Neural crest cell (in vitro differentiated cells): ENCODE measurements at places on chromosomes 13 and 19. TPM values are rescaled to one million over a fixed set of nuclear protein-coding genes. Genes with fewer than 3 reads are reported as not detected.

SIGLEC8 gene
- total RNA-seq: not detected in 2 replicates

DNA sequence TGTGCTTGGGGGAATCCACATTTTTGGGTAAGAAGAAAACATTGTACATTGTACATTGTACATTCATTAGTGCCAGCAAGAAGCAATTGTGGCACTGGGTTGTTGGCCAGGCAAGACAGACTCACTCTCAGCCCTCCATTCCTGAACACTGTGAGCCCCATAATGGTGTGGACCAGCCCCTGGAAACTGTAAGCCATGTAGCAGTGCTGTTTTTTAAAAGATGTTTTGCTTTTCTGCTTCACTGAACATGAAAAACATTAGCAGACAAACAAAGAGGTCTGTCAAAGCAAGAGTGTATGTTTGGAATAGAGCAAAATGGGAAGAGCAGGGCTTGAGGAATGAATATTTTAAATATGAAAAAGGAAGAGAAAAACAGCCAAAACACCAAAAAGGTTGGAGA, 39.1 kb upstream of the IL17D start:
- H3K4me3 ChIP-seq: no peak overlapping the region
- peaks cover 7% of the 10 kb centered on the region for H3K4me1 ChIP-seq
- H3K27me3 ChIP-seq: no peaks in the 10 kb centered on the region
- H3K27ac ChIP-seq: no peak overlapping the region

DNA sequence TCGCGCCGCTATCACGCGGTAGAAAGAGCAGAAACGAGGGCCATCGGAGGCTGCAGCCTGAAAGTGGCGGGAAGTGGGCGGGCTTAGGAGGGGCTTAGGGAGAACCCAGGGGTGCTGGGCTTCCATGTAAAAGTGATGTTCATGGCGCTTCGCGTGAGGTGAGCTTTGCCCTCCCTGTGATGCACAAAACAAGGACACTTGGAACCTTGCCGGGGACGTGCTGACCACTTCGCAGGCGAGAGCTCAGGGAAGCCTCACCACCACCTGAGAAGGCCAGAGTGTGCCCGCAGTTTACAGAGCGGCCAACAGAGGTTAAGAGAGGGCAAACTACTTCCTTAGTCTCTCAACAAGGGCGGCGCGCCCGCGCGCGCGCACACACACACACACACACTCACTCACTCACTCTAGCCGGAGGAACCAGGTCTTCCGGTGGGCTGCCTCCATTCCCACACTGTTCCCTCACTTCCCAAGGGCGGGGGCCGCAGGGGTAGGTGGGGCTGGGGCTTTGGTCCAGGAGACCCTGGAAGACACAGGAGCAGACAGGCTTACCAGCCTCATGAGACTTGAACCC, 651 bp downstream of the GAPDHS start:
- no peaks in the 10 kb centered on the region for H3K4me1 ChIP-seq
- no peaks in the 10 kb centered on the region for H3K27me3 ChIP-seq
- no peak overlapping the region for H3K27ac ChIP-seq
- no peak overlapping the region for H3K4me3 ChIP-seq
- DNase-seq: no peak
- H3K36me3 ChIP-seq: no peaks in the 10 kb centered on the region

ZNF574 gene
- total RNA-seq: 25.6 and 26.0 TPM in 2 replicates

DNA sequence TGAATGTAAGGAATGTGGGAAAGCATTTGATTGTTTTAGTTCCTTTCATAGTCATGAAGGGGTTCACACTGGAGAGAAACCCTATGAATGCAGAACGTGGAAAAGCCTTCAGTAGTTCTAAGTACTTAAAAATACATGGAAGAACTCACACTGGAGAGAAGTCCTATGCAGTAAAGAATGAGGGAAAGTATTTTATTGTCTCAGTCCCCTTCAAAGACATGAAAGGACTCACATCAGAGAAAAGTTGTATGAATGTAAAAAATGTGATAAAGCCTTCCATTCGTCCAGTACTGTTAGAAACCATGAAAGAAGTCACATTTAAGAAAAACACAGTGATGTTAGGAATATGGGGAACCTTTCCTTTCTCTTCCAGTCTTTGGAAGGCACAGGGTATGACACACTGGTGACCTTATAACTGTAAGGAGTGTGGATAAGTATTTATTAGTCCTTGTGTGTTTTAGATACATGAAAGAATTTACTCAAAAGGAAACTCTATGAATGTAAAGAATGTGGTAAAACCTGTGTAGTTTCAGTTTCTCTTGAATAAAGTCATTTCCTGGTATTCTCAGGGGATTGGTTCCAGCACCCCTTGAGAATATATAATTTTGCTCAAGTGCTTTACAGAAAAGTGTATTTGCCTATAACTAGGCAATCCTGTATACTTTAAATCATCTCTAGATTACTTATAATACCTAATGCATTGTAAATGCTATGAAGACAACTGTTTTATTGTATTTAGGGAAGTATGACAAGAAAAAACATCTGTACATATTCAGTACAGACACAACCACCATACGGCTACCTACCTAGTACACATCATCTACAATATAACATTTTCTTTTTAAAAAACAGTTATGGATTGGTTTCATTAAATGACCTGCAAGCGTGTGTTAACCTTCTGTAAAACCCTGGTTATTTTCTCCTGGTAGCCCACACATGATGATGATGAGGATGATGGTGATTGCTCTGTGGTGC, 52.8 kb downstream of the ZNF823 start:
- H3K27me3 ChIP-seq: no peaks in the 10 kb centered on the region
- no peak overlapping the region for H3K4me3 ChIP-seq
- H3K36me3 ChIP-seq: peaks cover 65% of the 10 kb centered on the region
- no peaks in the 10 kb centered on the region for H3K4me1 ChIP-seq
- H3K27ac ChIP-seq: no peak overlapping the region

GRCh38 chr13:25901460-25902376, 150.1 kb downstream of the SHISA2 start:
- peaks cover 27% of the 10 kb centered on the region for H3K27me3 ChIP-seq
- no peak overlapping the region for H3K4me3 ChIP-seq
- H3K36me3 ChIP-seq: peaks cover 11% of the 10 kb centered on the region

DNA sequence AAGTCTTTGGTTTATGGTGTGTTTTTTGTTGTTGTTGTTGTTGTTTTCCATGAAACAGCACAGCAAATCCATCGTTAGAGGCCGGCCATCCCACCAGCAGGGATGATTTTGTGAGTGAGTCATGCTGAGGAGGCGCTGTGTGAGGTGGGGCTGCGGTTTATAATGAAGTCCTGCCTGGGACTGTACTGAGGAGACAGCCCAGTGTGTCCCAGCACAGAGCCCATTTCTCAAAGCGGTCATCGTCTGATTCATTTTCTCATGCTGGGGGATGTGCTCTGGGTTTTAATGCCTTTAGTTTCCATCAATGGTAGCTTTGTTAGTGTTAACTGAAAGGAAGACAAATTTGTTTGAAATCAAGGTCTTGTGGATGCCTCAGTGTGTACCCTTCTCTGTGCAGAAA, 129.3 kb upstream of the SERP2 start:
- H3K27ac ChIP-seq: peak overlapping the region; percentile 40
- H3K4me1 ChIP-seq: peaks cover 36% of the 10 kb centered on the region
- peaks cover 6% of the 10 kb centered on the region for H3K36me3 ChIP-seq
- H3K4me3 ChIP-seq: no peak overlapping the region

BRCA2 gene
- total RNA-seq: 26.4 and 28.5 TPM in 2 replicates

DNA sequence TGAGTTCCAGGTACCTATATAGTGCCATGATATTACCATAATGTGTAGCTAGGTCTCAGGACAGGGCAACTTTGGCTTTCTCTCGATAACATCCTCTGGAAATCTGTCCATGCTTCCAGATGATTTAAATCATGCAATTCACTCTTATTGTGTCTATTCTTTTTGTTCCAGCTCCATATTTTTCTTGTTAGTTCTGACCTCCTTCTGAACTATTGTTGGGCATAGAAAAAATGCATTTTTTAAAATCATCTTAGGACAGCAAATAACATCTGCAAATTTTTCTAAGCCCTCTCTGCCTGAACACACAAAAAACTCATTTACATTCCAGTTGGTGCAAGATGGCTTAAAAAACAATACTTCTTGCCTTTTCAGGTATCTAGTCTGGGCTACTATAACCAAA, 1561.0 kb upstream of the MIR17HG start:
- no peak overlapping the region for H3K27ac ChIP-seq
- no peak for DNase-seq
- H3K4me3 ChIP-seq: no peak overlapping the region
- no peaks in the 10 kb centered on the region for H3K4me1 ChIP-seq
- H3K36me3 ChIP-seq: no peaks in the 10 kb centered on the region

DNA sequence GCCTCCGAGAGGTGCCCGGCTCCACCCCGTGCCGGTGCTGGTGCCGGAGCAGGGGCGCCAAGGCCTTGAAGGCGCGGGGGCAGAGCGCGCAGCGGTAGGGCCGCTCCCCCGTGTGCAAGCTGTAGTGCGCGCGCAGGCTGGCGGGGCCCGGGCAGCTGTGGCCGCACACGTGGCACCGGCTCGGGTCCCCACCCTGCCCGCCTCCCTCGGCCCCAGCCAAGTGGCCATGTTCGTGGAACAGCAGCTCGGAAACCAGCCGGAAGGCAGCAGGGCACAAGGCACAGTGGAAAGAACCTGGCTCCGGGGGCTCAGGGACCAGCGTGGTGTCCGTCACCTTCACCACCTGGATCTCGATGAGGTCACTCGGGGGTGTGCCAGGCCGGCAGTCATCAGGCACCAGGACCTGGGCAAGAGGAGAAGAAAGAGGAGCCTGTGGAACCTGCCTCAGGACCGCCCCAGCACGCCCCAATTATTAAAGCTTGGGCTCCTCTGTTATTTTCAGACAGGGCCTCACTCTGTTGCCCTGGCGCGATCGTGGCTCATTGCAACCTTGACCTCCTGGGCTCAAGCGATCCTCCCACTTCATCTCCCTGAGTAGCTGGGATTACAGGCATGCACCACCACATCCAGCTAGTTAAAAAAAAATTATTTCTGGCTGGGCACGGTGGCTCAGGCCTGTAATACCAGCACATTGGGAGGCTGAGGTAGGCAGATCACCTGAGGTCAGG, 2.0 kb downstream of the ZNF784 start:
- peaks cover 22% of the 10 kb centered on the region for H3K4me1 ChIP-seq
- no peak overlapping the region for H3K4me3 ChIP-seq
- peaks cover 5% of the 10 kb centered on the region for H3K27me3 ChIP-seq

CRX gene
- not detected in 2 replicates for total RNA-seq

DNA sequence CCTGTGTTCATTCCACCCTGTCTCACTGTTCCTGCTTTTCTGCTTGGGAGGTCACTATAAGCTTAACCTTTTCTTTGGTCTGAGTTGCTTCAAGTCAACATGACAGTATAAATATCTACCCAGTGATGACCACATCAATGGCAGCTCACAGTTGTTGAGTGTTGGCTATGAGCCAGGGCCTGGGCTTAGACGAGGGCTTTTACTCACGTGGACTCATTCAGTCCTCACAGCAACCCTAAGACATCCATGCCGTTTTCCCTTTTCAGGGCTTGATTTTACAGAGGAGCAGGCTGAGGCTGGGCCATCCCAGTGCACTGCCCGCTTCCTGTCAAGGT, 10.2 kb upstream of the CCDC97 start:
- no peak overlapping the region for H3K4me3 ChIP-seq
- no peaks in the 10 kb centered on the region for H3K27me3 ChIP-seq
- DNase-seq: no peak
- H3K27ac ChIP-seq: no peak overlapping the region

- no peak overlapping the region for H3K4me3 ChIP-seq
- H3K4me1 ChIP-seq: no peaks in the 10 kb centered on the region
- H3K27ac ChIP-seq: no peak overlapping the region
- no peak for DNase-seq
- no peaks in the 10 kb centered on the region for H3K27me3 ChIP-seq
These were observed 1135.9 kb upstream of the PCDH20 start for GRCh38 chr13:62551588-62551987.

DNA sequence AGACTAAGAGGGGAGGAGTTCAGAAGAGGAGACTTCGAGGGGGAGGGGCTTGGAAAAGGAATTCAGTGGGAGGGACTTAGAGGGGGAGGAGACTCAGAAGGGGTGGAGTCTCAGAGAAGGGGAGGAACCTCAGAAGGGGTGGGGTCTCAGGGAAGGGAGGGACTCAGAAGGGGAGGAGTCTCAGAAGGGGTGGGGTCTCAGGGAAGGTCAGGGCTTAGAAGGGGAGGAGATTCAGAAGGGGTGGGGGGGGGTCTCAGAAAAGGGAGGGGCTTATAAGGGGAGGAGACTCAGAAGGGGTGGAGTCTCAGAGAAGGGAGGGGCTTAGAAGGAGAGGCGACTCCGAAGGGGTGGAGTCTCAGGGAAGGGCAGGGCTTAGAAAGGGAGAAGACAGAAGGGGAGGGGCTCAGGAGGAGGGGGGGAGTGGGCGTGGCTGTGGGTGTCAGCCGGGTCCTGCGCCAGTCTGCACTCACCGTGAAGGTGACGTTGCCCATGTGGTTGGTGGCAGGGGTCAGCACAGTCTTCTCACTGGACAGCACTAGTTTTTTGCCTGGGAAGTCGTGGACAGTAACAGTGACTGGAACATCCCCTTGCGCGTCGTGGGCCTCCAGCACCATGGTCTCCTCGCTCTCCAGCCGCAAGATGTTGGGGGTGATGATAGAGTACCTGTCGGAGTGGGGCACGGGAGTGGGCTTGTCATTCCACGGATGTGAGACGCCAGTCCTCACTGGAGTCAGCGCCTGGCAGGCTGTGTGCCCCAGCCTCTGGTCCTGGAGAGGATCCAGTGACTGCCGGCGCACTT, 1.5 kb downstream of the C3 start:
- no peak for DNase-seq
- H3K36me3 ChIP-seq: no peaks in the 10 kb centered on the region
- no peak overlapping the region for H3K27ac ChIP-seq
- H3K4me3 ChIP-seq: no peak overlapping the region

ENOX1 gene
- 3.1 and 3.8 TPM in 2 replicates for total RNA-seq

DNA sequence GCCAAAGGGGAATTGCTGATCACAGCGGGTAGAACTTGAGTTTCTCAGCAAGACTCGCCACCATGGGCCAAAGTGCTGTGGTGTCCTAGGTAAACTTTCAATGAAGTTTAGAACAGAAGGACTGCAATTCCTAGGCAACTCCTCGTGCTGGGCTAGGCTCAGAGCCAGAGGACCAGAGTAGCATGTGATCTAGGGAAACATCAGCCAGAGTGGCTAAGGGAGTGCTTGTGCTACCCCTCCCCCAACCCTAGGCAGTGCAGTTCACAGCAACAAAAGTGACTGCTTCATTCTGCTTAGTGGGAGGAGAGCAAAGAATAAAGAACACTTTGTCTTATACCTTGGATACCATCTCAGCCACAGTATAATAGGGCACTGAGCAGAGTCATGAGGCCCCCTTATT, 1658.6 kb upstream of the MIR17HG start:
- H3K4me3 ChIP-seq: no peak overlapping the region
- no peak overlapping the region for H3K27ac ChIP-seq
- peaks cover 9% of the 10 kb centered on the region for H3K36me3 ChIP-seq
- peaks cover 33% of the 10 kb centered on the region for H3K4me1 ChIP-seq

- H3K27ac ChIP-seq: no peak overlapping the region
- H3K4me3 ChIP-seq: no peak overlapping the region
- peaks cover 6% of the 10 kb centered on the region for H3K36me3 ChIP-seq
- DNase-seq: no peak
These were observed 30.7 kb downstream of the SLC7A1 start for GRCh38 chr13:29564818-29565217.

- peaks cover 24% of the 10 kb centered on the region for H3K4me1 ChIP-seq
- no peak overlapping the region for H3K27ac ChIP-seq
- DNase-seq: no peak
- H3K36me3 ChIP-seq: no peaks in the 10 kb centered on the region
These were observed 3.4 kb upstream of the WIZ start for GRCh38 chr19:15453091-15453578.

FGF14 gene
- total RNA-seq: 0.75 and 1.7 TPM in 2 replicates
